Head of caudate nucleus (tissue), 42 donors: ENCODE measurements at places on chromosomes 16 and 17.

DNA sequence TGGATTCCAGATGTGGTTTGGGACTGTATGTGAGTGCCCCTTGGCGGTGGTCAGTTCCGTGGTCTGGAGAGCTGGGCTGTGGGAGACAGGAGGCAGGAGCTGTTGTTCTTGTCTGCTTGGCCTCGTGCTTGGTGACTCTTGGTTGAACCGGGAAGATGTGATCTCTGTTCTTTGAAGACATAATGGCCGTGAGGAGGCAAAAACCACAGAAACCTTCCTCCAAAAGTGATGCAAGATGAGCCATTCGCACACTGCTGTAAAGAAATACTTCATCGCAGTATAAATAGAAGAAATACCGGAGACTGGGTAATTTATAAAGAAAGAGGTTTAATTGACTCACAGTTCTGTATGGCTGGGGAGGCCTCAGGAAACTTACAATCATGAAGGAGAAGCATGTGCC, 128.8 kb downstream of the RAP1GAP2 start:
- no peak for DNase-seq

- no peak for DNase-seq
Measured at GRCh38 chr16:77057161-77057774, 133.7 kb upstream of the MON1B start.

GRCh38 chr17:78179372-78179771, 7.5 kb downstream of the TK1 start:
- DNase-seq: no peak

- DNase-seq: no peak
Measured at GRCh38 chr16:27199736-27200135, 3.6 kb upstream of the KDM8 start.

DNA sequence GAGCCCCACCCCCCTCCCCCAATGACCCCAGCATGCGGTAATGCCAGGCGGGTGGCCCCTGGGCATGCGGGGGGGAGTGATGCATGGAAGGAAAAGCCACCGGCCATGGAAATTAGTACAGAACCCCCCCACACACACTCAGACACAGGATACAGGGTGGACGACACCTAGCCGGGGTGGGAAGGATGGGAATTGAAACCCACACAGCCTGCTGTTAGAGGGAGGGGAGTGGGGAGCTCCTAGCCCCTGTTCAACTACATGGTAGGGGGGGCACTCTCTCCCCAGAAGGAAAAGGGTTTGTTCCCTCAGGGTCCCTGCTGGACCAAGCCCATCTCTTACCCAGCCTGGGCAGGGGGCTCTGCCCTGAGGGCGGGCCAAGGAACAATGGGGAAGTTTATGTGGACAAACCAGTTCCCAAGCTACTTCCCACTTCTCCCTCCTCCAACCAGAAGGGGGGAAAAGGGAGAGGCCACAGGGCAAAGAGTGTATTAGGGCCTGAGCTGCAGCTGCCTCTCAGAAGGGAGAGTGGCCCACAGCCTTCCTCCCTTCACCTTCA, 5.2 kb downstream of the TMUB2 start:
- DNase-seq: no peak

DNA sequence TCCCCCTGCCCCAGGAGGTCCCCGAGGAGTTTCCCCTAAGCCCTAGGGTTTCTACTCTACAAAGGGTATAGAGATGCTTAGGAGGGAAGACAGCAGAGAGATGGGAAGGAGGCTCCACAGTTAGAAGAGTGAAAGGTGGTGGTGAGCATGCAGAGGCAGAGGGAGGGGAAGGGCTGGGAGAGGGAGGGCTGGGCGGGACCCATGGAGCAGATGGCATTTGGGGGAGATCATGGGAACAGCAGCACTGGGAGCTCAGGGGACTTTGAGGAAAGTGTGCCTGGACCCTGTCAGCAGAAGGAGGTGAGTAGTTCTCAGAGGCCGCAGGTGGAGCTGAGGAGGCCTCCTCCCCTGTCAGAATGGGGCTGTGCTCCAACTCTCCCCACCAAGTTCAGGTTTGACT, 650 bp upstream of the OTOP3 start:
- DNase-seq: no peak

DNA sequence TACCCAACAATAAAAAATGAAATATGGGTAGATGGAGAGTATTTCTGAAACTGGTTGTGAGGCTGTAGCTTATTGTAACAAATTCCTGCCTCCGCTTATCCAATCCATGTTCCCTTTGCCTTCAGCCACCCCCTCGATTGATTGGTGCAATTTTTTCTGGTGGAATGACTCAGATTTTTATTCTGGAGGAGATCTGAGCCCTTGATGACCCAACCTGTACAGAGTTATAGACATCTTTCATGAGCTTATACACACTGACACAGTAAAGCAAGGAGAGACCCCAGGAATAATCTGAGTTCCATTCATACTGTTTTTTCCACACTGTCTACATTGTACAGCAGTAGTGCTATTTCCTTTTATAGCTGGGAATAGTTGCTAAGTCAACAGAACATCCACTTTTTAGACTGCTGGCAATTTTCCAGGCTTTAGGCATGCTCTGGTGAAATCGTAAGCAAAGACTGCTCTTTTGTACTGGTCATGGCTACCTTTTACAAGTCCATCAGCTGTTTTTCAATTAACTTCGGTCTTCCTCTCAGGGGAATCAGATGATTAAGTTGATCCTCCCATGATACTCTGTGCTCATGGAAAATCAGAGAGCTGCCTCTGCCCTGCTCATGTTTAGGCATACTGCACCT, 30.1 kb downstream of the CCL4 start:
- DNase-seq: no peak

GRCh38 chr16:54816471-54816870, 114.2 kb upstream of the IRX5 start:
- no peak for DNase-seq
